ENCODE measurements at places on chromosomes 3 and 15.

- DNase-seq, result no peak
Measured at GRCh38 chr15:71333839-71334238, 218.6 kb downstream of the THSD4 start.

DNA sequence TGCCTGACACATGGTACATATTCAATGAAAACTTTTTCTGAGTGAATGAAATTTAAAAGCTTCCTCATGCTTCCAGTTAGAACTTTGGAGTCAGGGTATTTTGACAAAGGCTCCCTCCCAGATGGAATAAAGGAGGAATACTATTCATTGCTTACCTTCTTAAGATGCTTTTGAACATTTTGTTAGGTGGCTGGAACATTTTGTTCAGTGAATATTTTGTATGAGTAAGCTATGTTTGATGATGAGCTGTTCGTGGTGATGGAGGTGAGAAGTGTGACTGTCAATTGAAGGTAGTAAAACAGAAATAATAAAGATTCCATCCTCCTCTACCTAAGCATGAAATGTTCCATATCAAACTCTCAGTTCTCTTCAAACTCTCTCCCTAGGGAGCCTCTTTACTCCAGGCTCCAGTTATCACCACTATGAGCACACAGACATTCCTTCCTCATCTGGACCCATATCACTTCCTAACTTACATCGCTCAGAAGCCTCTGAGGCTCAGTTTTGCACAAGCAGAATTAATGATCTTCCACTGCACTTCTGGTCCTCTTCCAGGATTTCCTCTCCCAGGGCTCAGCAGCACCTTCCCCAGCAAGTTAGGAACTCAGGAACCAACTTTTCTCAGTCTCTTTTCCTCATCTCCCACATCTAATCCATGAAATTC lies 2.5 kb upstream of the AQP9 start:
- DNase-seq, result no peak

- DNase-seq, result no peak
Measured at GRCh38 chr15:91152896-91153581, 53.0 kb downstream of the SV2B start.

- no peak for DNase-seq
Measured at GRCh38 chr3:45572755-45573154, 21.8 kb upstream of the LIMD1 start.

GRCh38 chr15:67865331-67865730 lies 25.5 kb upstream of the RNU6-1 start:
- no peak for DNase-seq

GRCh38 chr3:194930377-194931204 lies 244.9 kb downstream of the FAM43A start:
- DNase-seq, result peak; percentile 34
